Activated T-helper 17 cell treated with anti-CD3 and anti-CD28 coated beads, Interleukin-2, amount 50 U/mL, for 72 hours (primary cell): ENCODE measurements at places on chromosomes 11 and 22. TPM values are rescaled to one million over a fixed set of nuclear protein-coding genes. Genes with fewer than 3 reads are reported as not detected.

GRCh38 chr11:22666325-22666687 is at the start of gene GAS2:
GAS2 (plus strand) TSS chr11:22666611; CDS start chr11:22674870, 8,259 bp downstream.
- peaks cover 3% of the 10 kb centered on the region for H3K4me1 ChIP-seq
- no peak for ATAC-seq
- H3K27me3 ChIP-seq: peaks cover 39% of the 10 kb centered on the region
- no peak within 1 kb of the TSS for H3K27ac ChIP-seq
- H3K36me3 ChIP-seq: no peaks in the 10 kb centered on the region
- H3K4me3 ChIP-seq: peak within 1 kb of the TSS; percentile 32

GRCh38 chr11:45931739-45932138 is 9.3 kb downstream of the LARGE2 start:
- H3K4me3 ChIP-seq: no peak overlapping the region
- H3K4me1 ChIP-seq: peaks cover 19% of the 10 kb centered on the region
- peak overlapping the region; percentile 29 for H3K27ac ChIP-seq
- H3K27me3 ChIP-seq: no peaks in the 10 kb centered on the region
- ATAC-seq: no peak
- H3K36me3 ChIP-seq: peaks cover 48% of the 10 kb centered on the region

The LYVE1 gene
- not detected for total RNA-seq

DNA sequence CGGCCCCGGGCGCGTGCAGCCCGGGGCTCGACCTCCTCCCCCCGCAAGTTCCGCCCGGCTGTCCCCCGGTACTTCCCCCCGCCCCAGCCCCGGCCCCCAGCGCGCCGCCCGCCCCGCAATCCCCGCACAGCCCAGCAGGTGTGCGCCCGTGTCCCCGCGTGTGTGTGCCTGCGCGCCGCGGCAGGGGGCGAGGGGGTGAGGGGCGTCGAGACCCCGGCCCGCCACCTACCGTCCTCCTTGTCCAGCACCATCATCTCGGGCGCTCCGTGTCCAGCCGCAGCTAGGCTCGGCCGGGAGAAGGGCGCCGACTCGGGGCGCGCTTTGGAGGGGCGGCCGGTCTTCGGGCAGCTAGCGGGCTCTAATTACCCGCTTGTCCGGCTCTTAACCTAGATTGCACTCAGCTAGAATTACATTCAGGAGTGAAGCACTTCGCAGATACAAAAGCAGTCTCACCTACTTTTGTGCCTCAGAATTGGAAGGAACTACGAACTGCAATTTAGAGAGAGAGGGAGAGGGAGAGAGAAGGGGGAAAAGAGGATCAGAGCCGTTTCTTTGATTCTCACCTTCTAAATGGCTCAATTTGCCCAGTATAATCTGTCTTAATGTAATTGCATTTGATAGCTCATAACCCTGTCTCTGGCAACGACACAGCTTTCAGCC is 439 bp downstream of the LMO1 start:
- H3K4me3 ChIP-seq: peak overlapping the region; percentile 63
- ATAC-seq: peak; percentile 17
- H3K36me3 ChIP-seq: no peaks in the 10 kb centered on the region
- H3K27me3 ChIP-seq: peaks cover 51% of the 10 kb centered on the region

- peaks cover 69% of the 10 kb centered on the region for H3K36me3 ChIP-seq
- ATAC-seq: no peak
- no peaks in the 10 kb centered on the region for H3K27me3 ChIP-seq
- H3K4me1 ChIP-seq: no peaks in the 10 kb centered on the region
- H3K4me3 ChIP-seq: no peak overlapping the region
Observed at GRCh38 chr22:24118689-24119384, 62.5 kb upstream of the SUSD2 start.

DNA sequence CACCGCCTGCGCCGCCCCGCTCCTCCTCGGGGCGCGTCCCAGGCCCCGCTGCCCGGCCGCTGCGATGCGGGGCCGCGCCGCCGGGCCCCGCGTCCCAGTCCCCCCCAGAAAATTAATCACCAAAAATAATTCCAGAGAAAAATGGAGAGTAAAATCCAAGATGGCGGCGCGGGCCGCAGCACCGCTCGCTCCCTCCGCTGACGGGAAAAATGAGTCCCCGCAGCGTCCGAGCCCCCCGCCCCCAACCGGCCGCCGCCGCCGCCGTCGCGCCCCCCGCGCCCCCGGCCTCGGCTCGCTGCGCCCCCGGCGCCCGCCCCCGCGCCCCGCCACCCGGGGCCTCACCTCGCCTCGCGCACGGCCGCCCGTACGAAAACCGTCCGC is at the start of gene KMT5B:
KMT5B (minus strand) TSS at position 162 of the 381 bp plus-strand sequence. CDS start 23,220 bp downstream, outside the sequence.
- no peaks in the 10 kb centered on the region for H3K27me3 ChIP-seq
- peaks cover 13% of the 10 kb centered on the region for H3K36me3 ChIP-seq
- H3K27ac ChIP-seq: peak within 1 kb of the TSS; percentile 88
- ATAC-seq: no peak
- peaks cover 31% of the 10 kb centered on the region for H3K4me1 ChIP-seq

The MISFA gene
- total RNA-seq: 4.9 TPM

DNA sequence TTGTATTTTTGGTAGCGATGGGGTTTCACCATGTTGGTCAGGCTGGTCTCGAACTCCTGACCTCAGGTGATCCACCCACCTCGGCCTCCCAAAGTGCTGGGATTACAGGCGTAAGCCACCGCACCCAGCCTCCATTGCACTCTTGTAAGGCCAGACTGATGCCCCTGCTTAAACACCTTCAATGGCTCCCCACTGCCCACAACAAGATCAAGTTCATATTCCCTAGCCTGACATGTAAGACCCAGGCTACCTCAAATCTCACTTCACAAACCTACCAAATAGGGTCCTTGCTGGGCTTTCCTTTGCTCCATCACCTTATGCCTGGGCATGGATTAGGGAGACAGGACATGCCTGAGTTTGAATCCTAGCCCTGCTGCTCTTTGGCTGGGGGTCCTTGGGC is 13.1 kb downstream of the UQCR10 start:
- no peak for ATAC-seq
- no peak overlapping the region for H3K27ac ChIP-seq
- no peaks in the 10 kb centered on the region for H3K36me3 ChIP-seq
- H3K4me3 ChIP-seq: no peak overlapping the region
- no peaks in the 10 kb centered on the region for H3K27me3 ChIP-seq
- H3K4me1 ChIP-seq: no peaks in the 10 kb centered on the region

The UBQLN3 gene
- total RNA-seq: not detected

The JHY gene
- total RNA-seq: 1.5 TPM

- no peaks in the 10 kb centered on the region for H3K4me1 ChIP-seq
- no peak overlapping the region for H3K27ac ChIP-seq
- H3K36me3 ChIP-seq: no peaks in the 10 kb centered on the region
- no peaks in the 10 kb centered on the region for H3K27me3 ChIP-seq
- no peak overlapping the region for H3K4me3 ChIP-seq
Observed at GRCh38 chr11:8223513-8223900, 40.2 kb downstream of the LMO1 start.

DNA sequence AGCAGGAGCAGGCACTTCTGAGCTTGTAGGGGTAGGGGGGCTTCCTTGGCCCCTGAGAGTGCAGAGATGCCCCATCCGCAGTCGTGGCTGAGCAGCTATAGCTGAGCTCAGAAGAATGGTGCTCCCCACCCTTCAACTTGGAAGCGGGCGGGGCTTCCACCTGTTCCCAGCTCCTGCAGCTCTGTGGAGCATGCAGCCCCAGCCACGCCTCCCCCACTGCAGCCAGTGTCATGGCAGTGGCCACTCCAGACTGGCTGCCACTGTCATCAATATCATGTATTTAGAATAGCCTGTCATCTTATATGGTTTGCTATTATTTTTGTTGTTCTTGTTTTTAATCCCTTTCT is 213.1 kb downstream of the LRRC4C start:
- H3K4me1 ChIP-seq: no peaks in the 10 kb centered on the region
- no peak for ATAC-seq
- no peaks in the 10 kb centered on the region for H3K27me3 ChIP-seq
- H3K36me3 ChIP-seq: no peaks in the 10 kb centered on the region
- H3K4me3 ChIP-seq: no peak overlapping the region
